Left lung (tissue), 14 donors: ENCODE measurements at places on chromosomes 5 and 9.

DNA sequence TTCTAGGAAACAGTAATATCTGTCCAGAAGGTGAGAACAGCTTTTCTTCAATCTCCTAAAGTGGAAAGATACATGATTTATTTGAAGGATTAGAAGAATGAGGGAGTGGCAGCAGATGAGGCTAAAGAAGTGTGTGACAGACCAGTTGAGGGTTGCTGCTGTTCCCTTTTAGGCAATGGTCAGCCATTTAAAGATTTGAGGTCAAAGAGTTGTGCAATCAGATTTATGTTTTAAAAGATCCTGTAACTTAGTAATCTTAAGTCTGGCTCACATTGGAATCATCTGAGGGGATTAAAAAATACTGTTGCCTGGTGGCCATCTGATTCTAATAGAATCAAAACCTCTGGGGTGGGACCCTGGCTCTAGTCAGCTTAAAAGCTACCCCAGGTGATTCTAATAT, 4.3 kb upstream of the SGCD start:
- no peaks in the 10 kb centered on the region for H3K4me1 ChIP-seq
- no peaks in the 10 kb centered on the region for H3K27me3 ChIP-seq
- H3K27ac ChIP-seq = no peak overlapping the region
- no peak overlapping the region for H3K4me3 ChIP-seq

GRCh38 chr9:81619353-81620001, 69.9 kb downstream of the TLE1 start:
- peak overlapping the region; percentile 11 for H3K27ac ChIP-seq
- H3K4me1 ChIP-seq = peaks cover 12% of the 10 kb centered on the region
- H3K36me3 ChIP-seq = no peaks in the 10 kb centered on the region
- DNase-seq = no peak
- no peaks in the 10 kb centered on the region for H3K27me3 ChIP-seq

DNA sequence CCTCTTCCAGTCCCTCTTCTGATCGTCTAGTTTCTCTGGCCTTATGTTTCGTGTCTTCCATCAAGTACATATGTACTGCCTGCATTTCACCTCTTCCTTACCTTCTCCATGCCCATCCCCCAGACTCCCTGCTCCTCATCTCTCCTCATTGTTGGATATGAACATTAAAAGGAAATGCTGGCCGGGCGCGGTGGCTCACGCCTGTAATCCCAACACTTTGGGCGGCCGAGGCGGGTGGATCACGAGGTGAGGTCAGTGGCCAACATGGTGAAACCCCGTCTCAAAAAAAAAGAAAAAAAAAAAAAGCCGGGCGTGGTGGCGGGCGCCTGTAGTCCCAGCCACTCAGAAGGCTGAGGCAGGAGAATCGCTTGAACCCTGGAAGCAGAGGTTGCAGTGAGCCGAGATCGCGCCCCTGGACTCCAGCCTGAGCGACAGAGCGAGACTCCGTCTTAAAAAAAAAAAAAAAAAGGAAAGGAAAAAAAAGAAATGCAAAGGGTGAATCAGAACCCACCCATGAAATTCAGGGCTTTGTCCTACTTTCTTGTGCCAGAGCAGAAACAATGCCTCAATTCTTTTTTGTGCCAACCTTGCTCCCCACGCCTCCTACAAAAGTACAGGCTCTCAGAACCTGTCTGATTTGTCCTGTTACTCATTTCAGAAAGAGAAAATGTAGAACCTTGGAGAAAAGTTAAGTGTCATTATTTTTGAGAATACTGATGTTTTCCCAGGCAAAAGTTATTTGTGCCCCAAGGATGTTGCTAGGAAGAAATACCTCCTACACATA, 1.5 kb upstream of the ZFR start:
- no peak for DNase-seq
- H3K4me3 ChIP-seq = no peak overlapping the region
- H3K4me1 ChIP-seq = peaks cover 35% of the 10 kb centered on the region
- H3K36me3 ChIP-seq = no peaks in the 10 kb centered on the region
- H3K27ac ChIP-seq = no peak overlapping the region

DNA sequence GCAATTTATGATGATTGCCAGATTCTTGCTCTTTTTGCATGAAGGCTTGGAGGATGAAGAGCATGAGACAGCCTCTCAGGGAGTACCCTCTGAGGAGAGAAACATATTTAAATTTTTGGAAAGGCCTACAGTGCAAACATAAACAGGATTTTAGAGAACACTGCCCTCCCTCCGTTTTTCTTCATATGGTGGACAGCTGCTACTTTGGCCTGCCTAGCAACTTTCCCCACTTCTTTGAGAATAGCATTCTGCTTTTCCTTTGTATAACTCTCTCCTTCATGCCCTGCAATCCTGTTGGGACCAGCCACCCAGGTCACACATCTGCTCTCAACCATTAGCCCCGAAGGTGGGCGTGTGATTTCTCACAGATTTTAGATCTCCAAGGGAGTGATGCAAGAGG, 20.5 kb upstream of the TXN start:
- H3K4me3 ChIP-seq = no peak overlapping the region
- H3K36me3 ChIP-seq = no peaks in the 10 kb centered on the region
- H3K4me1 ChIP-seq = no peaks in the 10 kb centered on the region
- H3K27ac ChIP-seq = no peak overlapping the region

GRCh38 chr5:57844410-57844809, 361.8 kb upstream of the ACTBL2 start:
- no peak overlapping the region for H3K4me3 ChIP-seq
- H3K27ac ChIP-seq = no peak overlapping the region
- no peaks in the 10 kb centered on the region for H3K36me3 ChIP-seq
- H3K27me3 ChIP-seq = no peaks in the 10 kb centered on the region
- no peak for DNase-seq

DNA sequence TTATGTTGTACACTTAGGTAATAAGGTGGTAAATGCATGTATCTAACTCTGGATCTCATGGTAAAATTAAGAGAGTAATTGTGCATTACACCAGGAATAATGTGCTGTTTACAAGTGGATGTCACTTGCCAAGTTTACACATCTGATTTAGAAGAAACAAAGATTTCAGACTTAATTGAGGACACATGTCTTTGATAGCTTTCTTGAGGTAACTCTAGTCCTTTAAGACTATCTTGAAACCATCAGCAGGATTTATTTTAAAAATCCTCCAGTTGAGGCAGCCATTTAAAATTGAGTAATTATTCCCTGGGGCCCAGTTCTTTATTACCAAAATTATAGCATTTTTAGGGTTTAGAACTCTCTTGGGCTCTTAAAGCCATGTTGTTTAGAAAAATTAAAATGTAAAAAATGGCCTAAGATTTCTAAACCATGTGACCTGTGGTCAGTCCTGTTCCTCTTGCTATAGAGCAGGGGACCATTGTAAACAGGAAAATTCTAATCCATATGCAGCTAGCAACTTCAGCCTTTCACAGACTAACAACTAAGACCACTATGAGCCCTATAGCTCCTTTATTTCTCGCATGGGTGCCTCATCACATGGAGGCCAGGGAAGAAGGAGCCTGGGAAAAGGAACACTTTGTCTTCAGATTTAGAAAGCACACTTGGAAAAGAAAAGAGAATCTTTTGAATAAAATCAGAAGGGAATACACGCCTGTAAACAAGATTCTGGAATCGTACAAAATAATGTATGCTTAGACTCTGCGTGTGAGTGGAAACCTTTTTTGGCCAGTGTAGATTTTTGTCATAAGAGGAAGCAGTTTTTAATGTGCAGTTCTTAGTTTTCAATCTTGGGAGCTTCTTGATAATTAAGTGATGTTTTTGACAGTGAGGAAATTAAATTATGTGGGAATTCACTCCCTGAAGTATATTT, 71.2 kb downstream of the ZSWIM6 start:
- H3K4me3 ChIP-seq = no peak overlapping the region
- H3K27ac ChIP-seq = no peak overlapping the region
- H3K27me3 ChIP-seq = no peaks in the 10 kb centered on the region
- peaks cover 44% of the 10 kb centered on the region for H3K4me1 ChIP-seq

DNA sequence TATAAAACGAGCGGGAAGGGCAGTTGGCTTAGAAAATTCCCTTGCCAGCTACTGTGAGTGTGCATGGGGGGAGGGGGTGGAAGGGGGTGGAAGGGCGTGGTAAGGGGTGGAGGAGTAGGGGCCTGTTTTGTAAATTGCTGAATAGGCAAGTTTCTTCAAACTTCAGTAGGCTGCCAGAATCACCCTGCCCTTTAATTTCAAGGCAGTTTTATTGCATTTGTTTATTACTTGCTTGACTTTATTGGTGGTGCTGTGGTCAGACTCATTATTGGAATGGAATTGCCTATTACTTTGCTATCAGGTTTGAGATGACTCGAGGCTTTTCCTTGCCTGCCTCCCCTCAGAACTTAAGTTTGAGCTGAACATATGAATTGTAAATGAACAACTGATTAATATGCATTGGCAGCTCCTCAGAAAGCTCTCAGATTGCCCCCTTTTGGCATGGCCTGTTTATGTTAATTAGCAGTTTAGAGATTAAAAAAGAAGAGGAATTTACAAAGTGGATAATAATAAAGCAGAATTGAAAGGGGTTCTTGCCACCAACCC, 76.0 kb downstream of the SEMA6A start:
- H3K36me3 ChIP-seq = peaks cover 8% of the 10 kb centered on the region
- H3K4me3 ChIP-seq = no peak overlapping the region
- H3K27ac ChIP-seq = no peak overlapping the region
- no peaks in the 10 kb centered on the region for H3K4me1 ChIP-seq
- DNase-seq = no peak

- no peaks in the 10 kb centered on the region for H3K36me3 ChIP-seq
- no peaks in the 10 kb centered on the region for H3K27me3 ChIP-seq
- H3K4me1 ChIP-seq = no peaks in the 10 kb centered on the region
- H3K4me3 ChIP-seq = no peak overlapping the region
- no peak overlapping the region for H3K27ac ChIP-seq
These were observed 143.4 kb upstream of the CDH6 start for GRCh38 chr5:31049936-31050704.

DNA sequence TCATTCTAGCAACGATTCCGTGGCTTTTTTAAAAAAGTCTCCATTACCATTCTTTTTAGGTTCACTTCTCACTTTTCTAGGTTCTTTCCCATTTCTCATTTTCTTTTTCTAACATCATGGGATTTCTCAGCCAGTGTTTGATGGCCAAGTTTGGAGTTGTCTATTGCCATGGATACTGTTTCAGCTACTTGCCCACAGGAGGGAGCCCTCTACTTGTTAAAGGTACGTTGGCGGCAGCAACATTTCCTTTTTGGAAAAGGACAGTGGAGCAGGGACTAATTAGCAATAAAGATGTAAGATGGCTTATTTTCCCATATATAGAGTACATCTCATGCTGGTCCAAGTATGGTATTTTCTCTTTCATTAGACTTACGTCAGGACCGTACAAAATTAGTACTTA, 2257.5 kb upstream of the C9orf72 start:
- no peaks in the 10 kb centered on the region for H3K4me1 ChIP-seq
- no peaks in the 10 kb centered on the region for H3K36me3 ChIP-seq
- H3K27me3 ChIP-seq = no peaks in the 10 kb centered on the region
- H3K4me3 ChIP-seq = no peak overlapping the region
- DNase-seq = peak; percentile 30

DNA sequence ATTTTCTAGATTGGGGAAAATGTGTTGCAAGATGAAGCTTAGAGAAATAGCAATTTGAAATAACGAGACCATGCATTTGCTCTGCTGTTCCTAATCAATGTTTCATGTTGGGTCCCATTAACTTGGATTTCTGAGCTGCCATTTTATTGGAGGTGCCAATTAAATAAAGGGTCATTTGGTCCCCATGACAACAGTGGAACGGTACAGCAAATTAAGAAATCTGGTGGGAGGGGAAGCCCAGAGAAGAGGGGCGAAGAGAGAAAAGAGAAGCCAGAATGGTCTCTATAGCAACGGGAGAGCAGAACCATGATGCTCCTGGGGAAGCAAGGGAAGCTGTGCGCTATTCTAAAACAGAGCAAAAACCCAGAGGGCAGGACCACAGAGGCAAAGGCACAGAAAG, 120.2 kb downstream of the ENTREP1 start:
- H3K4me3 ChIP-seq = no peak overlapping the region
- no peak overlapping the region for H3K27ac ChIP-seq
- H3K27me3 ChIP-seq = no peaks in the 10 kb centered on the region
- H3K36me3 ChIP-seq = no peaks in the 10 kb centered on the region
- no peak for DNase-seq
- H3K4me1 ChIP-seq = no peaks in the 10 kb centered on the region

- peaks cover 20% of the 10 kb centered on the region for H3K4me1 ChIP-seq
- H3K27me3 ChIP-seq = peaks cover 20% of the 10 kb centered on the region
- H3K4me3 ChIP-seq = peak overlapping the region; percentile 68
- H3K36me3 ChIP-seq = no peaks in the 10 kb centered on the region
- DNase-seq = no peak
These were observed 729 bp upstream of the TMEM38B start for GRCh38 chr9:105693435-105694189.

GRCh38 chr5:181281984-181282316, 21.0 kb upstream of the TRIM52 start:
- no peak overlapping the region for H3K27ac ChIP-seq
- no peak overlapping the region for H3K4me3 ChIP-seq
- no peaks in the 10 kb centered on the region for H3K36me3 ChIP-seq
- no peaks in the 10 kb centered on the region for H3K4me1 ChIP-seq
- no peaks in the 10 kb centered on the region for H3K27me3 ChIP-seq

DNA sequence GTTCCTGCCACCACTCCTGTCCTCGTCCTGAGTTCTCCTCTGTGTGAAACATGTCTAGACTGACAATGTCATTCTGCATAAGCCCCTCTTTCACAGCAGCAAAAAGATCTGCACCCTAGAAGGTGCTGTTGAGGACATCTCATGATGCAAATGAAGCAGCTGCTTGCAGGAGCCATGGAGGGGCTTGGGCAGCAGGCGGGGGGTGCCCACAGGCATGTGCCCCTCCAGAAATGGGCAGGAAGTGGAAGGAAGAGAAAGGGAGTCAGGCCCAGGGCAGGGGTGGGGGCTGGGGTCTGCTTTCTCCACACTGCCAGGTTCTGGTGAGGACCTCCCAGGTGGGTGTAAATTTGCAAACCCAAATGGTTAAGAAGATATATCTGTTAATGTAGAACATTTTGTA, 54.5 kb upstream of the KCNMB1 start:
- no peaks in the 10 kb centered on the region for H3K27me3 ChIP-seq
- DNase-seq = no peak
- no peaks in the 10 kb centered on the region for H3K4me1 ChIP-seq

- H3K27me3 ChIP-seq = no peaks in the 10 kb centered on the region
- no peak for DNase-seq
- H3K4me3 ChIP-seq = no peak overlapping the region
- no peak overlapping the region for H3K27ac ChIP-seq
These were observed 162.5 kb upstream of the GAS1 start for GRCh38 chr9:87109851-87110250.

DNA sequence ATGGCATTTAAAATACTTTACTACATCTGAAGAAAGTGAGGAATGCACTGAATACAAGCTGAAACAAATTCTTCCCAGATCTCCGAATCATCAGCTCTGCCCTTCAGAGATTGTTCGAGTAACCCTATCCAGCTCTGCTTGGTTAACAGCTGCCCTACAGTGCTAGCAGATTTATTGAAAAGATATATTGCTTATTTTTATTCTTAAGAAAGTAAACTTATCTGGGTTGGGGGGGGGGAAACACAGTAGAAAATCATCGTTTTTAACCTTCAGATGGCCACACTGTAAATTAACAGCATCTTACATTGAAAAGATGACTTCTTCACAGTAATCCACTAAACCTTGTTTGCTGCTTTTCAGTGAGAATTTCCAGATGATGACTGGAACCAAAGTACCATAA, 210.8 kb downstream of the NFIB start:
- H3K4me3 ChIP-seq = no peak overlapping the region
- peaks cover 9% of the 10 kb centered on the region for H3K4me1 ChIP-seq
- H3K36me3 ChIP-seq = no peaks in the 10 kb centered on the region
- H3K27me3 ChIP-seq = no peaks in the 10 kb centered on the region
